Umbilical cord (tissue), 2 donors: ENCODE measurements at places on chromosomes 7 and 10. TPM values are rescaled to one million over a fixed set of nuclear protein-coding genes. Genes with fewer than 3 reads are reported as not detected.
A peak's percentile ranks its signal among the peaks of the same experiment; 100 is the strongest.

The GSTO1 gene
- total RNA-seq: 58.5 TPM

The GIMAP7 gene
- total RNA-seq: 0.48 TPM

The FAM24B gene
- total RNA-seq: not detected

The SVIL gene
- total RNA-seq: 122 TPM

The CHRM2 gene
- total RNA-seq: 7.5 TPM

The GALNT17 gene
- total RNA-seq: 3.9 TPM

The GOT1 gene
- total RNA-seq: 2.6 TPM

The NEURL1 gene
- 0.24 TPM for total RNA-seq

The TYW1B gene
- 4.3 TPM for total RNA-seq

The HOXA2 gene
- 0.24 TPM for total RNA-seq

DNA sequence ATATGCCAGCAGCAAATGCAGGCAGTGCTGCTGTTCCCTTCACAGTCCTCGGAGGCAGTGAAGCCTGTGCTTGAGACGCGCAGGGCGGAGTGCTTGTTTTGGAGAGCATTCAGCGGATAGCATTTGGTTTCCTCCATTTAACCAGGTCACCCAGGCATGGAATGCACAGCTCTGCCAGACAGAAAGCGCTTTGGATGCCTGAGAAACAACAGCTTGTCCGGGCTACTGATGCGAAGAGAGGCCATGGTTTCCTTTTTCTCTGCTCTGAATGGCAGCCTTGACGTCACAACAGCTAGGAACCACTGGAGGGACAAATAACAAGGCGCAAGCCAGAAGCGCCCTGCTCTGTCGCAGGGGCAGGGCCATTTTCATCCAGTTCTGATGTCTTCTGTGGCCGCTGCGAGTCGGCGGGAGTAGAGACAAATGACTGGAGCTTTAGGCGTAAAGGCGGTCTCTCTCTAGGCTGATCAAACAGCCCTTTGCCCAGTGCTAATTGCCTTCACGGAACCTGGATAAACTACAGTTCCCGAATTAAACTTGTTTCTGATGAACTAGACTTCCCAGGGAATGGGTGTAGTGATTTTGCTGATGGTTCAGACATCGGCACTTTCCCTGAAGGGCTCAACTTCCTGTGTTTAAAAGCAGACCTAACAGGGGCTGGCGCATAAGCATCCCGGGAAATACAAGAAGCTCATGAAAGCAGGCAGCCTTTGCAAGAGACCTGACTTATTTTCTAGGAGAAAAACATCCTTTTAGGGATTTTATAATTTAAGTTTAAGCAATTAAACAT is 187.6 kb upstream of the KLF14 start:
- peak; percentile 69 for DNase-seq

- no peak for DNase-seq
These were observed 184.5 kb downstream of the GATA3 start for GRCh38 chr10:8238986-8239385.

GRCh38 chr10:13977861-13978532 is 352.7 kb downstream of the FRMD4A start:
- no peak for DNase-seq

GRCh38 chr10:85786401-85786899 is 580.1 kb downstream of the GRID1 start:
- no peak for DNase-seq

DNA sequence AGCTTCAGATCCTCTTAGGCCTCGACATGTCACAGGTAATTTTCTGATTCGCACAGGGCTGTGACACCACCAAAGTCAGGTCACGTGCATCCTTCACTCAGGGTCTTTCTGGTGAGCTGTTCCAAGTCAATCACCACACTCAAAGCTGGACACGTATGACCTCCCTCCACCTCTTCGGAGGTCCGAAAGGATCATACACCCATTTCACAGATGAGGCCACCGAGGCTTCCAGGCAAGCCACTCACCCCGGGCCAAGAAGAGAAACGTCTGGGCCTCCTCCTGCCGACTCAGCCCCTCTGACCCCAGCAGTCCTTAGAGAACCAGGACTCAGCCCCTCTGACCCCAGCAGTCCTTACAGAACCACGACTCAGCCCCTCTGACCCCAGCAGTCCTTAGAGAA is 74.6 kb downstream of the FOXL3 start:
- DNase-seq: no peak

GRCh38 chr10:65628493-65629139 is 1297.2 kb upstream of the LRRTM3 start:
- DNase-seq: no peak

DNA sequence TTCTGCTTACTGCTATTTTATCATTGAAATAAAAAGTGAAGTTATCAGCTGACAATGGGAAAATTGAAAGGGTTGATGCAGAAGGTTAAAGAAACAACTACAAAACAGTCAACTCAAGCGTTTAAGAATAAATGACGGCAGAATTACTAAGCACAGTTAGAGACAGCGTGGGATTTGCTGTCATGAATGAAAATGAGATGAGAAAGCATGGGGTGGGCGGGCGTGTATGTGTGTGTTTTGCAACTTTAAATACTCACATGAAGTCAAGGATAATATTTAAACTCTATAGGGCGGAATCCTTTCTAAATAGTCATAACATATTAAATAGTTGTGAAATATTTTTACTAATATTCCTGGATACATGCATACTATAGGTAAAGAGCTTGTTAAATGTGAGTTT is 450.8 kb downstream of the ETV1 start:
- no peak for DNase-seq

- peak; percentile 94 for DNase-seq
These were observed 167.8 kb downstream of the KIF20B start for GRCh38 chr10:89869180-89869579.

- no peak for DNase-seq
These were observed 2.9 kb downstream of the CTBP2 start for GRCh38 chr10:125157505-125157904.

GRCh38 chr10:46263831-46264268 is 22.9 kb upstream of the ANTXRL start:
- no peak for DNase-seq

GRCh38 chr7:87146740-87147386 is 5.4 kb upstream of the DMTF1 start:
- DNase-seq: no peak

DNA sequence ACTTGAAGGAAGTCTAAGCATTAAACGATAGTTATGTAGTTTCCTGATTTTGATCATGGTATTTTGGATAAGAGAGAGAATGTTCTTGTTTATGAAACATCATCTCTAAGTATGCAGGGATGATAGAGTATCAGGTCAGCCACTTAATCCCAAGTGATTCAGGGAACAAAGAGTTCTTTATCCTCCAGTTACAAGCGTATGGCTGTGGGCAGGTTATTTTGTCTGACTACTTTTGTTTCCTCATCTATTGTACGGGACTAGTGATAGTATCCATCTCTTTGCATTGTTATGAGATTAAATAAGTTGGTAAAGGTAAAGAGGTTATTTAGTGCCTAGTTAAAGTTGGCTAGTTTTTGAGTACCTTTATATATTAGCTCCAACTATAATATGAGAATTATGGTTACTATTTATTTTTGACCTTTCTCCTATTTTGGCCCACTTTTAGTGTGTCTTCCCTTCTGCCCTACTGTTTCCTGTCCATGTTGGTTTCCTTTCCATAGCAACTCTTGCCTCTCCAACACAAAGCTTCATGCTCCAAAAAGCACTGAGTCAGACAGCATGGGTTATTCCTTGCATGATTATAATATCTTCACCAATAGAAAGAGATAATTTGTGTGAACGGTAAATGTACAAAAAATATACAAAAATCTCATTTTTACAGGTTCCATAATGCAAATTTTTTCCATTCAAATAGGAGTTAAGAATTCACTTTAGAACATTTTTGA is 65.4 kb downstream of the SP8 start:
- no peak for DNase-seq

DNA sequence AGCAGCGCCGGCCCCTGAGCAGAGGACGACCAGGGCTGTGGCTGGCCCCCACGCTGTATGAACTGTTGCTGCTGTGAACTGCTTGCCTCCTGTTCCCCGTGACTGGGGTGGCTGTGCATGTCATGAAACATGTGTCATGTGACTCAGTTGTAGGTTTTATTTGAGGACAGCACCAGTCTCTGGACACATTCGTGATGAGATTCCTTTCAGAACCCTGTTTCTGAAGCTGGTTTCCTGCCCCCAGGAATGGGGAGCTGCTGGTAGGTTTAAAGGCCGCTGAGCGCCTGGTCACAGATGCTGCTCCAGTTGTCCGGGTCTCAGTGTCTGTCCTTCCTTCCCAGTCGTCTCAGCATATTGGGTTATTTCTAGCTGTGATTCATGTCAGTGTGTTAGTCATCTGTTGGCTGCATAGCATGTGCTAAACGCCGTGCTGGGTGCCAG is 79.1 kb upstream of the PPIF start:
- DNase-seq: no peak

DNA sequence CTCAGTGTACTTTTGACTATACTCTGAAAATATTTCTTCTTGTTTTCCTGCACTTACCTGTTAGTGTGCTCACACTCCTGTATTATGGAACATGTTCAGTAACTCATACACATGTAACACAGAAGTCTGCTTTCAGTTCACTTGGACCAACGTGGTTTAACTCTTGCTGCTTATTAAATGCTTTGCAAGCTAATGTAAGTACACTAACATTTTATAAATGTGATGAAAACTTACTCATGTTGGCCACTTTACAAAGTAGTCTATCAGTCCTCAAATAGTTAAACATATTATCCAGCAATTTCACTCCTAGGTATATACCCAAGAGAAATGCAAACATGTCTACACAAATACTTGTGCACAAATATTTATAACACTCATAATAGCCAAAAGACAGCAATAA is 98.4 kb downstream of the UBE2H start:
- DNase-seq: no peak

- DNase-seq: no peak
These were observed 61.7 kb downstream of the SEMA3D start for GRCh38 chr7:85125176-85125575.

DNA sequence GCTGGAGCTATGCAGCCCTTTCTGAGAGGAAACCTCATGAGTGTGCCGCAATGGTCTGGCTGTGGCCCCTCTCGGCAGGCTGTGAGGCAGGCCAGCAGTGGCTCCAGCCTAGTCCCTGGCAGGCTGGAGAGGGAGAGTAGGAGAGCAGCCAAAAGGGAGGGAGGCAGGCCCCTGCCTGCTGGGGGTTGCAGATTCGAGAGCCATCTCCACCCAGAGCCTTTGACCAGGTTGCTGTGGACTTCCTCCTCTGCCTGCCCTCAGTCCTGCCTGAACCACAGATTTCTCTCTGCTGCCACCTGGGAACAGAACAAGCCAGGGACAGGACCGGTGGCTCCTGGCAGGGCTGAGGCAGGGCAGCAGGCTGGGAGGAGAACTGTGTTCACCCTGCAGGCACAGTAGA is 13.9 kb downstream of the PAX2 start:
- no peak for DNase-seq

GRCh38 chr7:122300956-122301833 is 3.4 kb downstream of the FEZF1 start:
- no peak for DNase-seq

GRCh38 chr7:117085275-117085674 is 132.0 kb downstream of the ST7 start:
- peak; percentile 29 for DNase-seq

- peak; percentile 3 for DNase-seq
These were observed 103.8 kb upstream of the AHR start for GRCh38 chr7:17194656-17195055.

DNA sequence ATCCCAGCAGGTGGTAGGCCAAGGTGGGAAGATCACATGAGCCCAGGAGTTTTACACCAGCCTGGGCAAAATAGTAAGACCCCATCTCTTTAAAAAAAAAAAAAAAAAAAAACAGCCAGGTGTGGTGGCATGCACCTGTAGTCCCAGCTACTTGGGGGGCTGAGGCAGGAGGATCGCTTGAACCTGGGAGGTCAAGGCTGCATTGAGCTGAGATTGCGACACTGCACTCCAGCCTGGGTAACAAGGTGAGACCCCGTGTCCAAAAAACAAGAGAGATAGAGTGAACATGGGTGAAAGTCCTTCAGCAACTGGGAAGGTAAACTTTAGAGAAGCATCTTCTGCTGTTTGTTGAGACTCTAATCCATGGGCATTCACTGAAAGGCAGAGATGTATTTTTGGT is 6.3 kb upstream of the LAMTOR4 start:
- no peak for DNase-seq

- DNase-seq: no peak
These were observed 633.4 kb upstream of the MGMT start for GRCh38 chr10:128833671-128834070.

GRCh38 chr7:132191418-132191817 is 384.9 kb downstream of the PLXNA4 start:
- DNase-seq: peak; percentile 8

- no peak for DNase-seq
These were observed 19.7 kb downstream of the UBE3C start for GRCh38 chr7:157158400-157158799.

DNA sequence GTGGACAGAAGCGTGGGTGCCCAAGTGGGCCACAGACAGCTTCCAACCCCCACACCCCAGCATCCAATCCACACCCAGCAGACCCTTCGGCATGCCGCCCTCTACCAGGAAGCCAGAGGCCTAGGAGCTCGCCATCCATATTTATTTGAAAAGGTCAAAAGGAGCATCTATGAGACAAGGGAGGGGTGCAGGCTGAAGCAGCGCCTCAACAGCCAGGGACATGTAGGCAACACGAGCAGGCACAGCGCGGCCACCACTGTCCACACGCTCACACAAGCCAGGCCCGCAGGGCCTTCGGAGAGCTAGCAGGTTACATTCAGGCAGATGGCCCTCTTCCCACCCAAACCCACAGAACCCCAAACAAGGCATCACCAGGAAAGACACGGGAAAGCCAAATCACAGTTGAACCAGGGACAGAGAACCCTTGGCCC is 34.6 kb downstream of the PSAP start:
- no peak for DNase-seq

DNA sequence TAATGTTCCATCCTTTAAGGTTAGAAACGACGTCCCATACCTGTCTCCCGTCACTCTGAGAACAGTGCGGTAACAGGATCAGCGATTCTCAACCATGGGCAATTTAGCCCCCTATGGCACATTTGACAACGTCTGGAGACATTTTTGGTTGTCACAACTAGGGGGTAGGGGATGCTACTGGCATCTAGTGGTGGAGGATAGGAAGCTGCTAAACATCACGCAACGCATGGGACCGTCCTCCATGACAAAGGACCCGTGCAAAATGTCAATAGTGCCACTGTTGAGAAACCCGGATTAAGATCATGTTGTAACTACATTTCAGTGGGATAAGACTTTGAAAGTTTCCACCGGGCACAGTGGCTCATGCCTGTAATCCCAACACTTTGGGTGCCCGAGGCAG is 5.0 kb upstream of the PAXIP1 start:
- no peak for DNase-seq
